ENCODE measurements at places on chromosomes 12 and 14.

DNA sequence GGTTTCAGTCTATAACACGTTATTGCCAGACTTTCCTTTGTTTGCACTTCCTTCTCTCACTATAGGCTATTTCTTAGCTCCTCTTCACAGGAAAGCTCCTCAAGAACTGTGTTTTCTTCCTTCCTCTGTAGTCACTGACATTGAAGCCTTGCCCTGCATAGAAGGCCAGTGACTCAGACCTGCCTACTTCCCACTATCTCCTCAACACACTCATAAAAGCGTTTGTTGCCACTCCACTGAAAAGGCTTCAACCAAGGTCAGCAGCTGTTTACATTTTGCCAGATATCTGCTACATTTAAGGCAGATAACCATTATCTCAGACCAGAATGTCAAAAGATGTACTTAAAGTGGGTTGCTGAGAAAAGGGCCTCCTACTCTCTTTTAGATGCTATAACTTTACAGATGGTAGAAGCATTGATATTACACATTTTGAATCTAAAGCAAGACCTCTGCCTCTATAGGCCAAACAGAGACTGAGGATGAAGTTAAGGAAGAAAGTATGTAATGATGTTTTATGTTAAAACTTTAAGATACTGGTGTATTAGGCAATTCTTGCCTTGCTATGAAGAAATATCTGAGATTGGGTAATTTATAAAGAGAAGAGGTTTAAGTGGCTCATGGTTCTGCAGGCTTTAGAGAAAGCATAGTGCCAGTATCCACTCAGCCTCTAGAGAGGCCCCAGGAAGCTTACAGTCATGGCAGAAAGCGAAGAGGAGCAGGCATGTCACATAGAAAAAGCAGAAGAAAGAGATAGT lies 233.3 kb upstream of the FLRT2 start:
- peak; percentile 52 for DNase-seq

DNA sequence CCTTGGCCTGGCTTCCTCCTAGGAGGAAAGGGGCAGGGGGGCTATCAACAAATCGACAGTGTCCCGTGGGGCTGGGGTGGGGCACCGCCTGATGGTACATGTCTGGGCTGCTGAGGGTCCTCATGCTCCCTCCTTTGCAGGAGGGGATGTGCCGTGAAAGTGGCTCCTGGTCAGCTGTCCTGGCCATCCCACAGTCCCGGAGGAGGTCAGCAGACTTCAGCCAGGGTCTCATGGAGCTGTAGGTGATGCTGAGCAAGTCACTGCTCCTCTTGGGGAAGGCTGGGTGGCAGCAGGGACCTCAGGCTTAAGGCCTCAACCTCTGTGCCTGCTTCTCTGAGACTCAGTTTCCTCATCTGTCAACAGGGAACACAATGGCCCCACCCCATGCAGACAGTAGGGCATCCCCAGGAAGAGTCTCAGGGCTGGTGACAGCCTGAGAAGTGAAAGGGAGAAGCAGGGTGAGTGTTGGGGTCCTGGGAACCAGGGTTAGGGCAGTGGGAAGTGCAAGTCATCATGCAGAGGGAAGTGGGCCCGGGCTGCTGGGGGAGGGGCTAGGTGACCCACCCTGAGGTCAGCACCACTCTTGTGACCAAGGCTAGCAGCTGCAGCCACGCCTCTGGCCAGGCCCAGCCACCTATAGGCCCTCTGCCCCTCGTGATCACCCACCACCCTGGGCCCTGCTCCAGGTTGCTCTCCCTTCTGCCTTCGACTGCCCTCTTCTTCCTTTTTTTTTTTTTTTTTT lies 4.4 kb upstream of the TNFAIP2 start:
- DNase-seq = peak; percentile 98

DNA sequence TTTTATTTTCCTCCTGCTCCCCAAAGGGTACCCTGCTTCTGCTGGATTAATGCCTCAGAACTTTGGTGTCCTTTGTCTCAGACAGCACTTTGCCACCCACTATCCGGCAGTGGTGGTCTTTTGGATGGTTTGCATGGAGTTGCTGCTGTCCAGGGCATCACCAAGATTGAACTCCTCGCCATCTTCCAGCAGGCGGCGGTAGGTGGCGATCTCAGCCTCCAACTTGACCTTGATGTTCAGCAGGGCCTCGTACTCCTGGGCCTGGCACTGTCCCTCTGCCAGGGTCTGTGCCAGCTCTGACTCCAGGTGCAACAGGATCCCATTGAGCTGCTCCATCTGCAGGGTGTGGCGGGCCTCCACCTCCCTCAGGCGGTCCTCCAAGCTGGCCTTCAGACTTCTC lies 9.4 kb upstream of the NOPCHAP1 start:
- no peak for DNase-seq

GRCh38 chr12:13146336-13146938 lies 43.0 kb upstream of the GSG1 start:
- peak; percentile 25 for DNase-seq

GRCh38 chr12:2335109-2335508 lies 282.3 kb downstream of the CACNA1C start:
- DNase-seq = no peak

GRCh38 chr12:13112968-13113367 lies 9.5 kb upstream of the GSG1 start:
- DNase-seq = no peak

GRCh38 chr12:106131676-106132075 lies 7.1 kb downstream of the NUAK1 start:
- DNase-seq = no peak

DNA sequence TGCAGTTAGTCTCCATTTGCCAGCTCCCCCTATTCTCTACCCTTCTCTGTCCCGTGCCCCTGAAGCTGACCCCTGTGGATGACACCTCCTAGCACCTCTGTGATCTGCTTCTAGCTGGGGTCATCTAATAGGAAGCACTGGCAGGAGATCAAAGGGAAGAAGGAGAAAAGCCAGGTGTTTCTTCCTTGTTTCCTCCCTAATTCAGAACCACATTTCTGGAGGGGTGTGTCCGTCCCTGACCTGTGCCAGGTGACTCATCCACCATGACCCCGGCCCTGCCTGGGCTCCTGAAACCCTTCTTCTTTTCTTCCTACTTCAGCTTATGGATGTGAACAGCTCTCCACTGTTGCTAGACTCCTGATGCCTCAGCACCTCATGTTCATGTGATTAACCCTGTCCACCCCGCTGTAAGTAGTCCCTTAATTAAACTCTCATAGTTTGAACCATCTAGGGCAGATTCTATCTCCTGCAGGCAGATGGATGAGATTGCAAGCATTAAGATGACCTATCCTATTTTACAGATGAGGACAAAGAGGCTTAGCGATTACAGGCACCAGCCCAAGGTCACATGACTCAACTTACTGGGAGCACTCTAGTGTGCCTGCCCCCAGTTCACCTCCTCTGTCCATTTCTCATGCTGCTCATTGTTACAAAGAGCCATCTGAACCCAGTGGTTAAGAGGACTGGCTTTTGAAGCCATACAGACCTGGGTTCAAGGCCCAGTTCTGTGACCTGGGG lies 770.5 kb downstream of the MED13L start:
- DNase-seq = no peak

DNA sequence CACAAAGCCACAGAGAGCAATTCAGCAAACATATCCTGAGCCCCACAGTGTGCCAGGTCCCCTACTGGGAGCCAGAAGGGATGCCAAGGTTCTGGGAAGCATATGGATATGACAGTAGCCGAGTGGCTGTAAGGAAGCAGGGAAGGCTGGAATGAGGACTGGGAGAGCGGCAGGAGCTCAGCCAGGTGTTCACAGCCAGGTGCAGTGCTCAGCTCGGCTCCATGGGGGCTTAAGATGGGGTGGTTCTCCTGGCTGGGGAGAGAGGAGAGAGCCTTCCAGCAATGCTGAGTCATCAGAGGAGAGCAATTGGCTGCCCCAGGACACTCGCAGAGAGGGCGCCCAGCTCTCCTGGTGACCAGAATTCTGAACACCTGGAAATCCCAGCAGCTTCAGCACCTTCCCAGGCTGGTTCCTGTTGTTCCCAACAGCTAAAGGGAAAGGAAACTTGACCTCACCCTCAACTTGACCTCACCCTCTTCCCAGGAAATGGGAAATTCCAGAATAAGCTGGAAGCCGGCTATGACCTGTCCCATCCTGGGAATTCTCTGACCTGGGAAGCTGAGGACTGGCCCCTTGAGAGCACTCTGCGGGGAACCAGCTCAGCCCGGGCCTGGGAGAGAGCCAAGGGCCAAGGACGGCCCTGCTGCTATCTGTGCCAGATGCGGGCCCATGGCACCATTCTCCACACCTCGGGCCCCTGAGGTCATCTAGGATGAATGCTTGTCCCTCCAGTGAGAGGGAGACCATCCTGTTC lies 34.6 kb downstream of the SLC6A12 start:
- no peak for DNase-seq

DNA sequence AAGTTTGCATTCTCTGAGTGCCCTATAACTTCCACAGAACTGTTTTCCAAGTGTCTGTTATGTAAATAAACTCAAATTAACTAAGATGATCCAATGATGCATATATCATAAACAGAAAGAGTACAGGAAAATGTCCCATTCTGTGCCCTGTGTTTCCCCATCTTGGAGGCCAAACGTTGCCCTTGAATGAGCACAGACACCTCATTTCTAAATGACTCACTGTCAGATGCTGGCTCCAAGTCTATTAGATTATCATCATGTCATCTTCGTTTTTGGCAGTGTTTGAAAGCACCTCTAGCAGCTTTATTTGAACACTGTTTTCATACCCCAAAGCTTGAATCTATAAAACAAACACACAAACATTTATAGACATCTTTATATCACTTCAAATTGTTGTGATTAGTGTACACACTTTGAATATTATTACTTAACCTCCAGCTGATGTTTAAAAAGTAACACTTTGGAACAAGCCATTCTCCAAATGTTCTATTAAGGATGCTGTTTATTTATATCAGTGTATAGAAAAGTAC lies 424.2 kb downstream of the NOVA1 start:
- DNase-seq = no peak

- DNase-seq = peak; percentile 71
Measured at GRCh38 chr12:124518051-124518932, 49.1 kb downstream of the NCOR2 start.

- DNase-seq = peak; percentile 81
Measured at GRCh38 chr14:67962215-67962644, 142.7 kb downstream of the RAD51B start.

DNA sequence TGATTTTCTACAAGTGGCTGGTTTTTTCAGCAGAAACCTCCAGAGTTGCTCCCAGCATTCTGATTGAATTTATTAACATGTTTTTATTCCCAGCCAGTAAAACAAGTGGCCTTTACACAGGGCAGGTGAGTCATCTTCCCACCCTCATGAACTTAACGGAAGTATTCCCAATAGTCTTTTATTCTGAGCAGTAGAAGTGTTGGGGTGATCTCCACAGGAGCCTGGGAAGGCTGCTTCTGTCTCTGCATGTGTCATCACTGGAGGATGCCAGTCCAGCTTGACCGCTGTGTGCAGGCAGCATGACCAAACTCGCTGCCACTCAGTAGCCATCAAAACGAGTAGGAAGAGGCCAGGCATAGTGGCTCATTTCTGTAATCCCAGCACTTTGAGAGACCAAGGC lies 13.4 kb upstream of the DNAH10 start:
- DNase-seq = peak; percentile 17

DNA sequence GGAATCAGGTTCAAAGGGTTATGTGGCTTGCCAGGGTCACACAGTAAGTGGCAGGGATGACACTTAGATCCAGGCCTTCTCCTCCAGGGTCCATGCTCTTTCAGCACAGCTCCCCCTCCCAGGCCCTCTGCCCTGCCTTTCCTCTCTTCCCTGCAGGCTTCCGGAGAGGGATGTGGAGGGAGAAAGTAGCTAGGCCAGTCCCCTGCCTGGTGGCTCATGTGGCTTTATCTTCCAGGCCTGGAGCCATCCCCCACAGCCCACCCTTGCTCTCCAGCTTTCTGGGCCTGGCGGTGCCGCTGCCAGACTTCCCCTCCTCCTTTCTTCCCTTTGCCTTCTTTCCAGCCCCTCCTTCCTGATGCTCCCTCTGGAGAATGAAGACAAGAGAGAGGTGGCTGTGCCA lies 1.7 kb downstream of the PSMB11 start:
- no peak for DNase-seq

DNA sequence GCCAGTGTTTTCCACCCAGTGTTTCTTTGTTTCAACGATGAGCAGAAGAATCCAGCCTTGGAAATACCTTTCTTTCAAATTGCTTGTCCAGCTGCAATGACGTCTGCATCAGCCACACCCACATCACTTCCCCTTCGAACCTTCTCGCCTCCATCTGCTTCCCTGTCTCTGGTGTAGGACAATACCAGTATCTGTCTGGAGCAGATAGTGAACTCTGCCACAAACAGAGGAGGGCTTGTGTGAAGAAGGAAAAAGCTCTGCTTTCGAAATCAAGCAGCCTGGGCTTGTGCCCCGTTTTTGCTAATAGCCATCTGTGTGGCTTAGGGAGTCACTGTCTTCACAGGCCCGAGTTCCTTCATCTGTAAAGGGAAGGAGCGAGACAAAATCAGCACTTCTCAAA lies 415.4 kb downstream of the ZFP36L1 start:
- peak; percentile 85 for DNase-seq

DNA sequence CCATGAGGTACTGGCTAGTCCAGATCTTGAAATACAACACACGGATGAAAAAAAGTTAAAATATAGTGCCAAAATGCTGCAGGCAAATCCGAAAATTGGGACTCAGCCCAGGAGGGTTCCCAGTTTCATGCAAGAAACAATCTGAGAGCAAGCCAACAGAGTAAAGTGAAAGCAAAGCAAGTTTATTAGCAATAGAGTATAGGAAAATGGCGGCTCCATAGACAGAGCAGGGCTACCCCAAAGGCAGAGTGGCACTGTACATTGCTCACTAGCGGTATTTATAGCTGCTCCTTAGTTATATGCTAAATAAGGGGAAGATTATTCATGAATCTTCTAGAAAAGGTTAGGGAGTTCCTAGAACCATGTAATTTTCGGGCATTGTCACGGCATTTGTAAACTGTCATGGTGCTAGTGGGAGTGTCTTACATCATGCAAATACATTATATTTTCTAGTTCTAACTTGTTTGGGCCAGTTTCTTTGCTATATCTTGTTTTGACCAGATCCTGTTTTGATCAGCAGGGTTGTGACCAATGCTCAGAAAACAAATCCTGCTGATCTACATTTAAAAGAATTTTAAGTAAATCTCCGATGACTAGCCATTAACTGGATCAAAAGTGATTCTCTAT lies 29.1 kb downstream of the RECQL start:
- no peak for DNase-seq

- DNase-seq = no peak
Measured at GRCh38 chr14:94564381-94564780, 3.1 kb downstream of the SERPINA4 start.

DNA sequence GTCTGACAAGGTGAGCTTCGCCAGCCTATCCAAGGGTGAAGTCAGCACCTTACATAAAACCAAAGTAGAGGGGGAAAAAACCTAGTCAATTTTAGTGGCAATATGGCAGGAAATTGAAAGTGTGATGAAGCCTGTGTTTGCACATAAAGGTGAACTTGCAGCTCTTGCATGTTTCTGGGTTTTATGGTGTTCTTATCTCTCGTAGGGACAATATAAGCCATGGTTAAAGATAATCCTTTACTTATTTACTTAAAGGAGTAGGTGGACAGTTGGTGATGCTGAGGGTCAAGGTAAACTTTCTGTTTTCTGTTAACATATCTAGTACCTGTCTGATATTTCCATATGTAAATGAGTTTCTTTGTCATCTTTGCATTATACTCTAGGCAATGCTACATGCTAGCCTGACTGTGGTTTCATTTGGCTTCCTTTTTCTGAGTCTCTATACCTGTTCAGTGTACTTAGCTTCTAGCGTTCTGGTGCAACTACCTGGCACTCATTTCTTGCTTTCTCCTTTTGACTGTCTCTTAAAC lies 32.8 kb downstream of the CCDC91 start:
- no peak for DNase-seq
